ENCODE measurements at places on chromosomes 11 and 22.

GRCh38 chr11:30987819-30988218, 381.7 kb downstream of the DCDC1 start:
- DNase-seq, result no peak

GRCh38 chr22:27876684-27877083, 42.4 kb downstream of the PITPNB start:
- no peak for DNase-seq

- DNase-seq, result no peak
These were observed 32.4 kb downstream of the GALNT18 start for GRCh38 chr11:11589437-11589836.

GRCh38 chr22:44392446-44392921, 79.7 kb upstream of the SHISAL1 start:
- DNase-seq, result no peak

GRCh38 chr11:11985016-11985715, 23.3 kb downstream of the DKK3 start:
- DNase-seq, result no peak

DNA sequence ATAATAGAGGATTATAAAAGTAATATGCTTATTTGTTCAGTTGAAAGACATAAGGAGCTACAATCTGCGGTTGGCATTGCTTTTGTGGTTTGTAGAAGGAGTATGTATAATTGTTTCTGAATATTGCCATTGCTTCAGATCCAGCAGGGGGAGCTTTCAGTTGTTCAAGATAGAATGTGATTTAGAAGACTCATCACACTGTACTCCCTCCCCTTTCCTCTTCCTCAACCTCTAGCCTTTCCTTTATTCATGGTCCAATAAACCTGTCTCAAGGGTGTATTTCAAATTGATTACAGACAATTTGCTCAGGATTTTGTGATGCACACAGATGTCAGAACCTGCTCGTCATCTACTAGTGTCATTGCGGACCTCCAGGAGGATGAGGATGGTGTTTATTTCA, 9.8 kb downstream of the PRMT3 start:
- DNase-seq, result no peak

DNA sequence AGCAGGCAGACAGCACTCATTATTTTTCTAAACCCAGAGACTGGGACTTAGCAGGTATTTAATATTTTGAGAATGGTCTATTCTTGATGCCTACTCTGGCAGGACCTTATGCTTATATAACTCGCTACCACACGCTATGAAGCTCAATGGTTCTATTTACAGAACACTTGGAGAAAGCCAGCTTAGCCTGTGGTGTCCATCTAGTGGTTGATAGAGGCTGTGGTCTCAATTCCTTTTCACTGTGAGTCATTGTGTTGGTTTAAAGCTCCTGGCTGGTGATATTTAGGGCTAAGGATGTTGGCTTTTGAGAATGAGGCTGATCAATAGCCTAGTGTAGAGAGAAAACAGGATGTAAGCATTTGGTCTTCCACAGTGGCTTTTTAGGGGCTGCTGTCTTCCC, 206.4 kb downstream of the DBX1 start:
- no peak for DNase-seq

GRCh38 chr11:118956847-118957469, 860 bp downstream of the UPK2 start:
- DNase-seq, result no peak

DNA sequence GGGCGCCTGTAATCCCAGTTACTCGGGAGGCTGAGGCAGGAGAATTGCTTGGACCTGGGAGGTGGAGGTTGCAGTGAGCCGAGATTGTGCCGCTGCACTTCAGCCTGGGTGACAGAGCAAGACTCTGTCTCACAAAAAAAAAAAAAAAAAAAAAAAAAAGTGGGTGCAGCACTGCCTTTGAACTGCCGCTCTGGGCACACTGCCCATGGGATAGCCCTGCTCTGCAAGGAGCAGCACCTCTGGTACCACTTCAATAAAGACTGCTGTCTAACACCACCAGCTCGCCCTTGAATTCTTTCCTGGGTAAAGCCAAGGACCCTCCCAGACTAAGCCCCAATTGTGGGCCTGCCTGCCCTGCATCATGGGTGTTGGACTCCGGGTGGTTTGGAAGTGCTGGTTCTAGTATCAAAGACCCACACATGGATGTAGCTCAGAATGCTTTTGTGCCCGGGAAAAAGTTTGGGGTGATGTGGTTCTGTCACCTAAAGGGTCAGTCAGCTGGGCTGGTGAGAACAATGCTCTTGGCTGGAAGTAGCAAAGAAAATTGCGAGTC, 444.3 kb downstream of the TBC1D22A start:
- DNase-seq, result no peak

- no peak for DNase-seq
These were observed 106.8 kb upstream of the B3GAT1 start for GRCh38 chr11:134518616-134519389.

GRCh38 chr11:27242591-27242990, 120.4 kb downstream of the CCDC34 start:
- DNase-seq, result no peak

GRCh38 chr11:87352759-87353707, 315.3 kb downstream of the TMEM135 start:
- DNase-seq, result peak; percentile 79

DNA sequence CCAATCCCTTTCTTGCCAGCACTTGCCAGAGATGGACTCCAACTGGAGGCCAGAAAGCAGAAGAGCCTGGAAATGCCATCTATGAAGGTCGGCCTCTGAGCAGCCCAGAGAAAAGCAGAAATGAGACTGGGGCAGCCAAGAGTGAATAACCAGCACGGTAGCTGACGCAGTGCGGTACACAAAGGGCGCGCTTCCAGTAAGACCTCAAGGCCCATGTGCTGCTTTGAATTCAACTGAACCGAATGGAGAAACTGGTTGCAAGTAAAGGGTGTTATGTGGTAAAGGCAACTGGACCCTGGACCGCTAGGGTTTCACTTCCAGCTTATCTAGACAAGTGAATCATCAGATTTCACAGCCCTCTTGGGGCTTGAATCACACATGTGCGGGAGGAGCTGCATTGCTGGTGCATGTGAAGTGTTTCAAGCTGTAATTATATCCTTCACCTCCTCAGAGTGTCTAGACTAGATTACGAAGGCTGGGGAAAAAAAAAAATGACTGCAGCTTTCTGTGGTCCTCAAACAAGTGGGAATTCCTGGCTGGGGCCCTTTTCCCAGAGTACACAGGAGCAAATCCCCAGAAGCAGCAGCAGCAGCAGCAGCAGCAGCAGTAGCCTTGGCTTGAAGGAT, 128.9 kb downstream of the CCDC34 start:
- DNase-seq, result no peak

- peak; percentile 79 for DNase-seq
These were observed at the start of gene DDX6 for GRCh38 chr11:118791111-118791960. Gene DDX6 (minus strand): TSS chr11:118791164. CDS start chr11:118786251, 4,913 bp downstream.
